ENCODE measurements at places on chromosomes 5 and 9.

- DNase-seq, result no peak
Measured at GRCh38 chr5:180340856-180341255, 12.3 kb downstream of the GFPT2 start.

DNA sequence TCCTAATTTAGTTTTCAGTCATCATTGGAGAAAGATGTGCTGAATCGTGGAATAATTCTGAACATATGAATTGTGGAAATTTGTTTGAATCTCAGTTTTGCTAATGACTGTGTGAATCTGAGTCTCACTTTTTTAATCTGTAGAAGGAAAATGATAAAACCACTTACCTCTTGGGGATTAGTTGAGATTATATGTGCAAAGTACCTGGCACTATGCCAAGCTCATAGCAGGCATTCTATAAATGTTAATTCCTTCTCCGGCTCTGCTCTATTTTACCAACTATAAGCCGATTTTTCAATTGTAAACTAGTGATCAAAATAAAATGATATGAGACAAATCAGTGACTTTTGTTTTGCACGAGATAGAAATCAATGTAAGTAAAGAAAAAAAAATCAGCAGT, 290.8 kb downstream of the TRPM3 start:
- no peak for DNase-seq

GRCh38 chr9:113695901-113696300, 180.2 kb upstream of the ZNF618 start:
- no peak for DNase-seq

- no peak for DNase-seq
Measured at GRCh38 chr9:97737429-97737828, 40.3 kb upstream of the XPA start.

DNA sequence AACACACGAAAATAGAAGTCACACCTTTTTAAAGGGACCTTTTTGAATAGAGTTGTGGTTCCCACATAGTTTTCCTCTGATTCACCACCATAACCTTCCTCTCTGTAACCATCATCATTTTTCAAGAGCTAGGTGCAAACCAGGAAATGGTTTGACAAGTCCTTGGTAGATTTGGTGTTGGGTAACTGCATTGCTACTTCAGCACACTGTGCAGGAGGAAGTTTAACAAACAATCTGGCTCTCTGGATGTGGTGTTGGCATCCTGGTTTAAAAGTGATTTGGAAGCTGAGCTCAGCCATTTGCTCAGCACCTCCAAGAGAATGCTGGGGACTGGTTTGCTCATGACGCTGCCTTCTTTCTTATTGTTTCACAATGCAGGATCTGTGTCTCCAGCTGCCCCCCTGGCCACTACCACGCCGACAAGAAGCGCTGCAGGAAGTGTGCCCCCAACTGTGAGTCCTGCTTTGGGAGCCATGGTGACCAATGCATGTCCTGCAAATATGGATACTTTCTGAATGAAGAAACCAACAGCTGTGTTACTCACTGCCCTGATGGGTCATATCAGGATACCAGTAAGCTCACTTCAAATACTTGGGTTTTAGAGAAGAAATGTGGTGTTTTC, 213.1 kb downstream of the RFK start:
- DNase-seq, result no peak

GRCh38 chr5:81842795-81843398, 92.0 kb upstream of the SSBP2 start:
- no peak for DNase-seq

DNA sequence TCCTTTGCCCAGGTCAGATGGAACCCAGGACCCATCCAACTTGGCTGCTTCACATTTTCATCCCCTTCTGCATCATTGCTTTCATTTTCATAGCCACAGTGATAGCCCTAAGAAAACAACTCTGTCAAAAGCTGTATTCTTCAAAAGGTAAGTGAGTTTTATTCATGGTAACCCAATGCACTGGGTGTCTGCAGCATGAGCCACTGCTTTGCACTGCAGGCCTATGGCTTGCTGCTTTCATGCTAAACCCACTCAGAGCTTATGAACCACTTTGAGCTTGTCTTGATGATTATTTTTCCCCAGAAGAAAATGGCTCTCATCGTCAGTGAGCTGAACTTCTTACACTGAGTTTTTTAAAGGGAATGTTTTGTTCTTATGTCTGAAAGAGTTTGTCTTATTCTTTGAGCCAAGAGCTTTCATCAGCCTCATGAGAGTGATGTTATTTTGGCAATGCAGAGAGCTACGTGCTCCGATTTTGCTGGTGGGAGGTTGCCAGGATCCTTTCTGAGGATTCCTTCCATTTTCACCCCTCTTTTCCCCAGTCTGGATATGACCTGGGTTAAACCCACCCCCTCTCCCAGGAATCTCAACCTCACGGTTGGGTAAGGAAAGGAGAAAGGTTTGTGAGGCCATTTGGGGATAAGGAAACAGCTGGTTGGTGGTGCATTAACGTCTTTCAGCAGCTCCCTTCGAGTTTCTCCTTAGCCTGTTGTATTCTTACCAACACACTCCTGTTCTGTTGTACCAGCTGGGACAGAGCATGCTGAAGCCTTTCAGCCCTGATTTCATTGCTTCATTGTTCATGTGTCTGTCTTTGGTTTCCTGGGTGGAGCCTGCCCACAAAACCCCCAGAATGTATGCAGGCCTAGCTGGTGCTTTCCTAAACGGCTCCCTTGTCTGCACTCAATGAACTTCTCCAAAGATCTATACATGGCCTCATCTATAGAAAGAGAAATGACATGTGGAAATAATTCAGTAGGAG, 47.6 kb downstream of the PDCD1LG2 start:
- DNase-seq, result no peak

DNA sequence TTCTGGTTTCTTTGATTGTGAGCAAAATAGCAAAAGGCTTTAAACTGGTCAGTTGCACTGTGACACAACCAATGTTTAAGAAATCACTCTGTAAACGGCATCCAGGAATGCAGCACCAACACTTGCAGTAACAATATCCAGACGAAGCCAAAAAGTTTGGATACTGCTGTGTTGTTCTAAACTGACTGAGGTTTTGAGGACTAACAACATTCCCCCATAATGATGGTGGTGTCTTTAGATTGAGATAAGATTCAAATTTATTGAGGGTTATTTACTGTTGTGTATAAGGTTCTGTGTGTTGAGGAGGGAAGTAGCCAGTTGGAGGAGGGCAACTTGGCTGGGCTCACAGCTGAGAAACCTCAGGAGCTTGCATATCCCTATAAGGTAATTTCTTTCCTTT, 353.6 kb downstream of the BNC2 start:
- no peak for DNase-seq

DNA sequence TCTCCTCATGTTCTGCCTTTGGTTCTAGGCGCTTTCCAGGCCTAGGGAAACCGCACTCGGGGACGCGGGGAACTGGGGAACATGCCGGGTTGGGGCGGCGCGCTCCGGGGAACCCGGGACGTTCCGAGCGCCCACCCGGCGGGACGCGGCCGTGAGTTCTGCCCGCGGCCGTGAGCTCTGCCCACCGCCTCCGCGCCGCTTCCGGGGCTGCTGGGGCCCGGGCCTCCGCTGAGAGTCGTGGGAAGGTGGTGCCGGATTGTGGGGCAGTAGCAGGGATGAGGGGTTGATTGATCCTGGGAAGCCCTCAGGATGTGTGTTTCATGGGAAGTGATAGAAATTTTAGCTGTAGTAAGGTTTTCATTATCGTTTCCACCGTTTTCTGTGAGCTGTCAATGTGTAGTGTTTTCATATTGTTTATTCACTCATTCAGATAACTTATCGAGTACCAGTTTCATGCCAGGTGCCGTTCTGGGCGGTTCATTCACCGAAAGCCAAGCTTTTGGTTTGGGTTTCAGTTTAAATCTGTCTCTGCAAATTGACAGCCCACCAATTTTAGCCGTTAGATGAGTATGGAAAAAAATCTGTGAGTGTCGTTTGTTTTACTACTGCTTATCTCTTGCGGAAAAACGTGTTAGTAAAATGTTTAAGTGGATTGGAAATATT, 657 bp downstream of the MTRR start:
- peak; percentile 37 for DNase-seq

- no peak for DNase-seq
Measured at GRCh38 chr5:143564417-143564816, 160.9 kb upstream of the NR3C1 start.

GRCh38 chr5:144072518-144072927, 97.9 kb downstream of the YIPF5 start:
- DNase-seq, result no peak

- DNase-seq, result no peak
Measured at GRCh38 chr5:114782177-114782576, 387.5 kb downstream of the TRIM36 start.

- no peak for DNase-seq
Measured at GRCh38 chr5:122653087-122654017, 121.5 kb upstream of the SNX2 start.

GRCh38 chr5:174344335-174344734, 298.8 kb downstream of the NSG2 start:
- no peak for DNase-seq

DNA sequence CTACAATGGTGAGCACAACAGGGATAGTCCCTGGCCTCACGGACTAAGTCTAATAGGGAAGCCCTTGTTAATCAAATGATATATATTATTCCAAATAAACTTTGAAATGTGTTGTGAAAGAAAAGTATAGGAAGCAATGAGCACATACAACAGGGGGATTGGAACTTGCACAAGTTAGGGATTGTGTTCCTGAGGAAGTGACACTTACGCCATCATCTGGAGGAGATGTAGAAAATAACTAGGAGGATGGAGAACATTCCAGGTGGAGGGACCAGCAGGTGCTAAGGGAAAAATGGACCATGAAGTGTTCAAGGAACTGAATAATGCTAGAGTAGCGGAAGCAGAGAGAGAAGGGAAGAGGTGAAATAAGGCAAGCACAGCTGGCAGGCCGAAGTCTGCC, 18.8 kb upstream of the RPS23 start:
- no peak for DNase-seq

DNA sequence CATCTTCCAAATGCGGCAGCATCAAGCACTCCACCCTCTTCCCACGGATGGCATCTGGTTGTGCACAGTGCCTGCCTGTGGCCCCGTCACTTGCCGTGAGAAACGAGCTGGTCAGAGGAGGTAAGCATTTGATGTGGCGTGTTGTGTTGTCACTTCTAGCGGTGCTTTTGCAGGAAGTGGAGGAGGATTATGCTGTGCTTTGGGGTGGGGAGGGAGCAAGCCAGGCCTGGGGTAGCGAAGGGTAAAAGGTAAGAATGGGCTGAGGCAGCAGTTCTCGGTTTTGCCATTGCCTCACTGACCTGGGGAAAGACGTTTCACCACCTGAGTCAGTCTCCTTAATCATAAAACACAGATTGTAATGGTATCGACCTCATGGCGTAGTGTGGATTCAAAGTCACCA, 2.3 kb upstream of the POMT1 start:
- DNase-seq, result peak; percentile 45

DNA sequence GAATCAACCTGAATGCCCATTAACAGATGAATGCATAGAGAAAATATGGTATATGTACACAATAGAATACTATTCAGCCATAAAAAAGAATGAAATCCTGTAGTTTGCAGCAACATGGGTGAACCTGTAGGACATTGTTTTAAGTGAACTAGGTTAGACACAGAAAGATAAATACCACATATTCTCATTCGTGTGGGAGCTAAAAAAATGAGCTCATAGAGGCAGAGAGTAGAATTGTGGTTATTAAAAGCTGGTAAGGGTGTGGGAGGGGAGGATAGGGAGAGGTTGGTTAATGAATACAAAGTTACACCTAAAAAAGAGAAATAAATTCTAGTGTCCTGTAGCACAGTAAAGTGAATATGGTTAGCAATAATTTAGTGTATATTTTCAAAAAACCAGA, 23.5 kb downstream of the PTTG1 start:
- DNase-seq, result no peak

- peak; percentile 30 for DNase-seq
Measured at GRCh38 chr9:96875461-96876142, 21.3 kb upstream of the ZNF782 start.

DNA sequence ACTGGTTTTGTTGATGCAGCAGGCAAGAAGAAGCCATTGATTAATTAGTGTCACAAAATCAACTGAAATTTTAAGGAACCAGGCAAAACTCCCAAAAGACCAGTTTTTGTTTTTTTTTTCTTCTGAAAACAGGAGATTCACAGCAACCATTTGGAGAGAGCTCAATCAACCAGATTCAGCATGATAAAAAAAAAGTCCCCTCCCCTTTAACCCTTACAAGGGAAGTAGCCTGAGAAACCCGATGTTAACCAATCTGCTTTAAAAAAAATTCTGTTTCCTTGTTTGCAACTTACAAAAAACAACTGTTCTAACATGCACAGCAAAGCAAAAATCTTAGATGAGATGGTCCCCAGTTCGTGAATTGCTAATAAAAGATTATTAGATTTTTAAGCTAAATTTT, 59.7 kb downstream of the HMHB1 start:
- no peak for DNase-seq

All from stimulated activated CD4-positive, alpha-beta T cell treated with anti-CD3 and anti-CD28 coated beads, Interleukin-12 subunit alpha, Interleukin-12 subunit beta, amount 100 ng/mL, for 4 hours (primary cell).